ENCODE measurements at places on chromosomes 1 and 21.

GRCh38 chr1:33060579-33061083 is 20.3 kb upstream of the AZIN2 start:
- DNase-seq: no peak

DNA sequence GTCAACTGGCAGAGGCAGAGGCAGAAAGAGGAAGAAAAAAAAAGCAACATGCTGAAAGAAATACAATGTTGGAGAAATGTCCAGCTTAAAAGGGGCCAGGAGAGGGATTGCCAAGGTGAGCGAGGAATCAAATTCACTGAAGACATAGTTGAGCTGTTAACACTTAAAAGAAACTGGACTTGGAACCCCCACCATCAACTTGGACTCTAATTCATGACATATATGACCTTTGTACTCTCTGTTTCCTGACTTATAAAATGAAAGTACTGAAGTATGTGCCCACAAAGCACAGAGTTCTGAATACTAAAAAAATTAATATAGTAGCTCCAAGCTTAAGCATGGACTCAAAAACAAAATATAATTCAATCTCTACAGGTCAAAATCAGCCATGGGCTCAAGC is 16.1 kb downstream of the PRR9 start:
- no peak for DNase-seq

DNA sequence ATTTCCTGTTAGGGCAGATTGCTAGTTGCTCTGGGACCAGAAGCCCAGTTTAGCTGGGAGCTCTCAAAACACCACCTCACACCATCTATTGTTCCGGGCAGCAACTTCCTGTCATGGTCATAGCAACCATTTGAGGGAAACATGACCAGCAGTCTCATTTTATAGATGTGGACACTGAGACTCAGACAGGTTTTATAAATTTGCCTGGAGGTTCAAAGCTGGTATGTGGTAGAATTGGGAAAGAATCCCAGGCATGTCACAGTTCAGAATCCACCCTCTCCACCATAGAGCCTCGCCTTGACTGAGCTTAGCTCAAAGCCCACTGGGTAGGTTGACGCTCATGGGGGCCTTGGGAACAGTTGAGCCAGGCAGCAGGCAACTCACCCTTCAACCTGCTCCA is 14.0 kb upstream of the TRIM67 start:
- DNase-seq: no peak

GRCh38 chr1:1141911-1142250 is 26.0 kb upstream of the C1orf159 start:
- no peak for DNase-seq

DNA sequence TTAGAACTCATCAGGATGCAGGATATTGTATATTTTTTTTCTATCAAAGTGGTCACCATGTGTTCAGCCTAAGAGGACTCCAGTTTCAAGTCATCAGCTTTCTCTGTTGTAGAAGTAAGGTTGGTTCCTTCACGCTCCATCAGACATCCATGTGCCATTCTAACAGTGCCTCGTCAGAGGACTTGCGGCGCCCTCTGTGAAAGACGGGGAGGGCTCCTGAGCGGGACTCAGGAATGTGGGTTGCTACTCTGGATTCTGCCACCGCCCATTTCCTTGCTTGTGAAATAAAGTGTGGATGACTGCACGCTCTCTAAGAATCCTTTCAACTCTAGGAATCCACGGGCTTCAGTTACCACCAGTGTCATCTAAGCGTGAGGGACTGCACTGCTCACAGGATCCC is 593.5 kb downstream of the KIF26B start:
- DNase-seq: no peak

DNA sequence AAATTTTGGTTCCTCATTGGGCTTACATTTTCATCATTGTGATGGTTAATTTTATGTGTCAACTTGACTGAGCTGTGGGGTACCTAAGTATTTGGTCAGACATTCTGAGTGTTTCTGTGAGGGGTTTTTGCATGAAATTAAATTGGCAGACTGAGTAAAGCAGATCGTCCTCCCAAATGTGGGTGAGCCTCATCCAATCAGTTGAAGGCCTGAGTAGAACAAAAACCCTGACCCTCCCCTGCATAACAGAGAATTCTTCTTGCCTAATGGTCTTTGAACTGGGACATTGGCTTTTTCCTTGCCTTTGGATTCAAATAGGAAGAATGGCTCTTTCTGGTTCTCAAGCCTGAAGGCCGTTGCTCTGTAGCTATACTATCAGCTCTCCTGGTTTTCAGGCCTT is 59.1 kb upstream of the JUN start:
- DNase-seq: no peak

- DNase-seq: no peak
Measured at GRCh38 chr1:94119796-94120569, 965 bp downstream of the ABCA4 start.

Data from activated T-helper 1 cell treated with Interleukin-2 at 50 U/mL for 16 hours (primary cell).